ENCODE measurements at places on chromosomes 2 and 18.

DNA sequence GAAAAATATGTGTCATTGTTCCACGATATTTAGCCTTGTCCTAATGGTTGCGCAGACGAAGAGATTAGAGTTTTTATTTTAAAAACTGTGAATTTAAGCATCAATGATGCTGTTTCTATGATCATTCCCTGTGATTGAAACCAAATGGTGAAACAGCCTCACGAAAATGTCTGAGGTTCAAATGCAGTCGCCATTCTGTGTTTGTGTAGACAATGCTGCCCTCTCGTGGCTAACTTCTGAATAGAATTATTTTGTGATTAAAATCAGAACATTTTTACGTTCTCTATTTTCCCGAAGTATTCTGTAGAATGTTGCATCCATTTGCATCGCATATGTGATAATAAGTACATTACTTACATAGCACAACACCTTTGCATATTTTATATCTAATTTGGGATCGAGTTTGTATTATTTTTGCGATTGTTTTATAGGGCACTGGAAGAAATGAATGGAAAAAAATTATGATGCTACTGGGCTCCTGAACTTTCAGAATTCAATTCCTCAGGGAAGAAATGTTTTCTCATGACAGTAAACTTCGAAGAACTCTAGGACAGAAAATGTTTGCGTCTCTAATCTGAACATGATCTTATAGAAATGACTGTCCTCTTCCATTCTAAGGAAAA, 54.8 kb upstream of the CREB1 start:
- peak; percentile 41 for DNase-seq

DNA sequence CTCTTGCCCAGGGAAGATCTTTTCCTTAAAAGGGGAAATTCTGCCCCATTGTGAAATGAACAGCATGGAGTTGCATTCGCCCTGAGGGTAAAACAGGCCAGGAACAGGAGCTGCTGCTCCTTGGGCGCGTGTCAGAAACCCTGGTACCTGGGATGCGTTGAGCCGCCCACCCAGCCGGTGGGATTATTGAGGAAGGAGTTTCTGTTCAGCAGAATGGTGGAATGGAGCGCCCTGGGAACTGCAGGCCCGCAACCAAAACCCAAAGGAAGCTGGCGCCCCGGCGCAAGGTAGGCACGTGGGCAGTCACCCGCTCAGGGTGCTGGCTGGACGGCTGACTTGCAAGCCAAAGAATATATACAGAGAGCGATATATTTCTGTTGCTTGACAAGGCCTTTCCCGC, 73.5 kb downstream of the MTCL1 start:
- no peak for DNase-seq

- DNase-seq: no peak
Measured at GRCh38 chr2:104504331-104505073, 349.4 kb upstream of the POU3F3 start.

DNA sequence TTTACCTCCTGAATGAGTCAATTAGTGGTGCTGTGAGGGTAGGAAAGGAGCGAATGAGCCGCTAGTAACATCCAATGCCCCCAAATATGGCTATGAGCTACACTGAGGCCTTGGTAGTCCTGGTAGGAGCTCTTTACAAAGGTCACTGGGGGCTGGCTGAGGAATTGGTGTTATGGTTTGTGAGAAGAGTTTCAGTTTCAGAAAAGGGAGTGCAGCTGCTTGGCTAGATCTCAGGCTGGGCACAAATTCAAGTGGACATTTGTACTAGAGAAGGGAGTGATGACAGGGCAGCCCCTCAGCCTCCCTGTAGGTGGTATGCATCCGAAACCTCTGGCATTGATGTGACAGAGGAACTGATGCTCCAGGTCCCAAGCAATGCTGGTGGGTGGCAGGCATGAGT, 13.9 kb upstream of the PAIP2B start:
- DNase-seq: no peak
